ENCODE measurements at places on chromosomes 3 and 15. TPM values are rescaled to one million over a fixed set of nuclear protein-coding genes. Genes with fewer than 3 reads are reported as not detected.

DNA sequence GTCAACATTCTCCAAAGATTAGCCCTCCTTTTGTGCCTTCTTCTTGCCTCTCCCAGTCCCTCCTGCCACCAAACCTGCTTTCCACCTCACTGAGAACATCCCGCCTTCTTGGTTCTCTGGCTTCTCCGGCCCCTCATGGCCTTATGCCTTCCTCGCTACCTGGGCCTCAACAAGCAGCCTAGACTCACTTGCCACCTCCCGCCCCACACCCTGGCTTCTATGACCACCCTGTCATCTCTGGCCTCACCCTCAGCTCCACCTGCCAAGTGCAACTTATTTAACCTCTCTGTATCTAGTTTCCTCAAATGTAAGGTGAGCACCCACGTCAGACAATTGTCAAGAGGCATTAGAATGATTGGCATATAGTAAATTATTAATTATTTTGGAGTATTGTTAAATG, 68.8 kb upstream of the MEX3B start:
- no peak for DNase-seq

GRCh38 chr15:100230784-100231183, 111.0 kb downstream of the ADAMTS17 start:
- no peak for DNase-seq

- no peak for DNase-seq
These were observed 54.6 kb downstream of the SUCLG2 start for GRCh38 chr3:67599821-67600220.

DNA sequence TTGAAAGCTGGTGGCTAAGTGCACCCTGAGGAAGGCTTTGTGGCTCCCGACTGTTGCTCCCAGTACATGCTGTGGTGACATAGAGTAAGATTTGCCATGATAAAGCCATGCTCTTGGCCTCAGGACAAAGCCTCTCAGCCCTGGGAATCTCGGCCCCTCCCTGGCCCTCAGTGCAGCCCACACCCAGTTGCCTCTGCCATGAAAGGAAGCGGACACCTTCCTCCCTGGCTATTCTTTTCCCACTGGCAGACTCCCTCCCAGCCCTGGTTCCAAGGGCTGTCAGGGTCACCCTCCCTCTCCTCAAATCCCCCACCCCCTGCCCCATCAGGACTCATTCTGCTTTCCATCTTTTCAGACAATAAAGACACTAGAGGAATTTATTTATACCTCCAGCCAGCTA, 119.8 kb upstream of the NEO1 start:
- no peak for DNase-seq

DNA sequence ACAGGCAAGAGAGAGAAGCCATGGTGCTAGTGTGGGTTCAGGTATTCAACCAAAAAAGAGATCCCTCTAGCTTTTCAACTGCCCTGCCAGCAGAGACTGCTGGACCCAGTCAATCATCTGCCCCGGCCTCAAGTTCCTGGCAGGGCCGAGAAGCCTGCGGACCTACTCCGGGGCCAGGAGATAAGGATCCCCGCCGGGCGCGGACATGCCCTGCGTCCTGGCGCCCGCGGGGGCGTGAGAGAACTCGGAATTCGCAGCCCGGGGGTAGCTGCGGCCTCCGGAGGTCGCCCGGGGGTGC, 821 bp upstream of the MAGI1 start:
- peak; percentile 79 for DNase-seq

DNA sequence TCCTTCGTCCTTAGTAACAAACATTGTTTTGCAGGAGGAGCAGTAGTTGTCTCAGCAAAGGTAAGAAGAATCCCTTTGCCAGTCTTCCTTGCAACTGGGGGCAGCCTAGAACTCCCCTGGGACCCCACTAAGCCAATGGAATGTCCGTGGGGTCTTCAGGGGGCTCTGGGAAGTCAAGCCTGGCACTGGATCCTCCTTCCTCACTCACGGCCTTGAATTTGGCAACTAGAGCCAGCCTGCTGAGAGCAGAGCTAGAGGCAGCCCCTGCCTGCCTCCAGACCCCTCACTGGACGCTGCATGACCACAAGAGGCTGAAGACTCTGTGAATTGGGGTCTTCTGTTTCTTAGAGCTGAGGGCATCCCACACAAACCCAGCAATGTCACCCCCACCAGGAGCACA, 18.6 kb upstream of the PRR23E start:
- DNase-seq: no peak

- DNase-seq: no peak
These were observed 72.6 kb downstream of the SAMMSON start for GRCh38 chr3:70072180-70072579.

NR2F2 gene
- 0.17 TPM for total RNA-seq

SLC33A1 gene
- 24.7 TPM for total RNA-seq

CHRFAM7A gene
- total RNA-seq: 2.2 TPM

Data from H7 (cell line).